ENCODE measurements at places on chromosomes 6 and 20.
A peak's percentile ranks its signal among the peaks of the same experiment; 100 is the strongest.

- no peak for DNase-seq
- H3K4me1 ChIP-seq, result no peaks in the 10 kb centered on the region
- no peaks in the 10 kb centered on the region for H3K27me3 ChIP-seq
- H3K36me3 ChIP-seq, result peaks cover 2% of the 10 kb centered on the region
- H3K27ac ChIP-seq, result no peak overlapping the region
Observed at GRCh38 chr20:48006036-48006833, 221.0 kb upstream of the SULF2 start.

DNA sequence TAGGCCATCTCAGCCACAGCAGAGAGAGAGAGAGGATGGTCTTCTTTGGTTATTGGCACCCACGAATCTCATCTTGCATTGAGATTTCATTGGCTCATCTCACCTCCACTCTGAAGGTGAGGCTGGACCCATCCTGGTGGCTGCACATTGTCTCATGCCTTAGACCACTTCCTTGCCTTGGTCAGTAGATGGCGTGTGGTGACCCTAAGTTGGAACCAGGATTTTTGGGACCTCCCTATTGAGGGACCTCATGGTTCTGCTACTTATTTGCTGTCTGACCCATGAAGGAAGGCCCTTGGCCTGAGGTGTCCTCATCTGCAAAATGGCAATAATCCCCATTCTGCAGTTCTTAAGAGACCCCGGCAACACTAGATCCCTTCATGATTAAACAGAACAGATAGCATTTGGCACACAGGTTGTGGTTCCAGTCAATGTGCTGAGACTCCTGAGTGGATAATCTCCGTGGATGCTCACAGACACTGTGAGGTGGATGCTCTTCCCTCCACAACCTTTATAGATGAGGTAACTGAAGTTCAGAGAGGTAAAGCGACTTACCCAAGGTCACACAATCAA is 21.5 kb upstream of the AAR2 start:
- no peaks in the 10 kb centered on the region for H3K27me3 ChIP-seq
- no peak for DNase-seq
- H3K27ac ChIP-seq, result no peak overlapping the region
- H3K36me3 ChIP-seq, result peaks cover 5% of the 10 kb centered on the region

GRCh38 chr6:139883776-139884175 is 509.3 kb upstream of the CITED2 start:
- no peak overlapping the region for H3K4me3 ChIP-seq
- no peaks in the 10 kb centered on the region for H3K36me3 ChIP-seq
- H3K4me1 ChIP-seq, result peaks cover 22% of the 10 kb centered on the region
- no peak for DNase-seq
- no peaks in the 10 kb centered on the region for H3K27me3 ChIP-seq
- H3K27ac ChIP-seq, result peak overlapping the region; percentile 61

DNA sequence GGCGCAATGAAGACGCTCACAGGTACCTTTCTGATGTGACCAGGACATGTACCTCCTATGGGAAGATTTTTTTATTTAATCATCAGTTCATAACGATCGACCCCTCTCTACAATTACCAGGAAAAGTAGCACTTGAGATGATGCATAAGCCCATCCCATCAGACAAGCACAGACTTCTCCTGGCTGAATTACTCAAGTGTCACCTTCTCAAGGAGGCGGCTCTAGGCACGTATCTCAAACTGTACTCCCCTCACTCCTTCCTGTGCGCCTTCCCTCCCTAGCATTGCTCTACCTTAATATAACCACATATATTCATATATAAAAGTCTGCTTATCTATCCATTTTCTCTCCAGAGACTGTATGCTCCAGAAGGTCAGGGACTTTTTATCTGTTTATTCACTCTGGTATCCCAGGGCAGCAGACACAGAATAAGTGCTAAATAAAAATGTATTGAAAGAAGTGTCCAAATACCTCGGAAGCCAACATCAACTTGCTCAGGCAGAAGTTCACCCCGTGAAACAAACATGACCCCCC is 71.5 kb downstream of the CNKSR3 start:
- H3K4me1 ChIP-seq, result no peaks in the 10 kb centered on the region
- peak overlapping the region; percentile 66 for H3K27ac ChIP-seq
- H3K36me3 ChIP-seq, result peaks cover 7% of the 10 kb centered on the region
- no peak for DNase-seq

DNA sequence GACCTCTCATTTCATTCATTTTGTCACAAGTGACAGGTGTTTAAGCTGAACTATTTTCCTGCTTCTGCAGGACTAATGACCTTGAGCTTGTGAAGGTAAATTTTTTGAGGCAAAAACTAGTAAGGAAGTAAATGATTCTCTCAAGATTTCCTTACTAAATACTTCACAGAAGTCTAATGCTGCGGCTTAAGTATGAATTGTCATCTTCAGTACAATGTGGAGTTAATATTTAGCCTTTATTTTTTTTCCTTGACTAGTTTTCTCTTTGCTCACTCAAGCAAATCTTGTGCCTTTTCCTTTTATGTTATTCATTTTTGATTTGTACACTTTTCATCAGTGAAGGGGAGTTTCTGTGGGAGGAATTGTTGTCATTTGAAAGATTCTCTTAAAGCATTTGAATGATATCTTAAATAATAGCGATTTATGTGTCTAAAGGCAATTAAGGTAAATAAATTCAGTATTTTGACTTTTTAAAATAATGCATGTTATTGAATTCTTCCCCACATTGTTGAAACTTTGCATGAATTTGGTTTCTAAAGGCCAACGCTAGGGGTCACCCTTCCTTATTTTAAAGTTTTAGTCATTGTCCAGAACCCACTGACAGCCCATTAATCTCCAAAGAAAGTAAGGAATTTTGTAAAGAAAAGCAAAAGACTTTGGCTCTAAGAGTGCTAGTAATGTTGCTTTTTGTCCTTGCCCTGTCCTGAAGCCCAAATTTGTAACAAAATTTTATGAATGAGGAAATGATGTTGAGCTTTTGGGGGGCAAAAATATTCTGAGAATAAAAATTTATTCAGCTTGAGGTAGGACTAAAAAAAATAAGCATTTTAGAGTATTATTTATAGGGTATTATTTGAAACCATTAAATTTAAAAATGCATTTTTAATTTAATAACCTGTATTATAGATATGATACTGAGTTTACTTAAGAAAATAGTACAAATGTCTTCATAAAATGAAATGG is 157.4 kb upstream of the LAMA2 start:
- H3K27ac ChIP-seq, result no peak overlapping the region
- H3K27me3 ChIP-seq, result no peaks in the 10 kb centered on the region

DNA sequence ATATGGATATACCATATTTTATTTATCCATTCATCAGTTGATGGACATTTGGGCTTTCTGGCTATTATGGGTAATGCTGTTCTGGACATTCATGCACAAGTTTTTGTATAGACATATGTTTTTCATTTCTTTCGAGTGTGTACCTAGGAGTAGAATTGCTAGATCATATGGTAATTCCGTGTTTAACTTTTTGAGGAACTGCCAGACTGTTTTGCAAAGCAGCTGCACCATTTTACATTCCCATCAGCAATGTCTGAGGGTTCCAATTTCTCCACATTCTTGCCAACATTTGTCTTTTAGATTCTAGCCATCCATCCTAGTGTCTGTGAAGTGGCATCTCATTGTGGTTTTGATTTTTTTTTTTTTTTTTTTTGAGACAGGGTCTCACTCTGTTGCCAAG is 20.8 kb downstream of the SRC start:
- no peak for DNase-seq
- H3K4me1 ChIP-seq, result no peaks in the 10 kb centered on the region
- H3K36me3 ChIP-seq, result no peaks in the 10 kb centered on the region
- no peak overlapping the region for H3K27ac ChIP-seq

- no peaks in the 10 kb centered on the region for H3K27me3 ChIP-seq
- no peak overlapping the region for H3K27ac ChIP-seq
- no peaks in the 10 kb centered on the region for H3K4me1 ChIP-seq
- no peak for DNase-seq
- no peaks in the 10 kb centered on the region for H3K36me3 ChIP-seq
Observed at GRCh38 chr20:51313358-51313827, 229.1 kb downstream of the NFATC2 start.

DNA sequence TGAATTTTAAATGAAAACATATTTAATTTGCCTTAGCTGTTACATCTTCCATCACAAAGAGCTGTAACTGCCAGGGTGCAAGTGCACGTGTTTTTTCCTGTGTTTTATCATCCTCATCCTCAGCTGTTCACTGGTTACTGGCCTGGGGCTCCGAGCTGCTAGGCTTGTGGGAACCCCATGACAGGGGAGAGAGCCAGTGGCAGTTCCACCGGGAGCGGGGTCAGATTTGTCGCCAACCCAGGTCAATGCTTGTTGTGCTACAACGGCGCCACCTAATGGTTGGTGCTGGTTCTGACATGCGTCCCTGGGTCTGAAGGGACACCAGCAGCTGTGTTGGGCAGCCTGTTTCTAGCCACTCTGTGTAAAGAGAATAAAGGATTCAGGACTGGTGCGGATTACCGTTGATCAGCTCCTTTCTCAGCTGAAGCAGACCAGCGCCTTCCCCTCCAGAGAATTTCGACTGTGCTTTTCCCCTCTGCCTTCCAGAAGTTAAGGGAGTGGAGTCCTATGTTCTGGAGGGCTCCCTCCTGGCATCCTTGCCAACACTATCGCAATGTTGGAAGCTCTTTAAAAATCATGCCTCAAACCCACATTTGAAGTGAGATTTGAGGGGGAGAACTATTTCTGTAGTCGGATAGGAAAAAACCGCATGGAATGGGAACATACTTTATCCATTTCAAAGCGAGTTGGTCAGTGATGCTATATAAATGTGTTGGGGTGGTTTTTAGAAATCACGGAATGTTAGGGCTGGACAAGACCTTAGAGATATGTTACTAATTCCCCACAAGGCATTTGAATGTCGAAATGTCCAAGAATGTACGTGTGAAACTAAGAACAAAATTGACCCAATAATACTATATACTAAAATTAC is 32.1 kb downstream of the SUMO4 start:
- no peak overlapping the region for H3K27ac ChIP-seq
- no peaks in the 10 kb centered on the region for H3K4me1 ChIP-seq
- no peaks in the 10 kb centered on the region for H3K36me3 ChIP-seq
